Suprapubic skin (tissue), 4 donors: ENCODE measurements at places on chromosomes 2 and 18.

GRCh38 chr18:63000839-63001238 is 285.5 kb downstream of the PHLPP1 start:
- no peaks in the 10 kb centered on the region for H3K36me3 ChIP-seq
- H3K4me1 ChIP-seq: peaks cover 8% of the 10 kb centered on the region
- H3K27ac ChIP-seq: no peak overlapping the region
- no peak overlapping the region for H3K4me3 ChIP-seq
- H3K27me3 ChIP-seq: no peaks in the 10 kb centered on the region

- no peaks in the 10 kb centered on the region for H3K4me1 ChIP-seq
- H3K27me3 ChIP-seq: no peaks in the 10 kb centered on the region
- H3K36me3 ChIP-seq: no peaks in the 10 kb centered on the region
Measured at GRCh38 chr2:232292395-232293154, 86.0 kb upstream of the ALPP start.

GRCh38 chr2:30766666-30767065 is 40.6 kb downstream of the CAPN13 start:
- H3K4me1 ChIP-seq: no peaks in the 10 kb centered on the region
- DNase-seq: no peak
- H3K27ac ChIP-seq: no peak overlapping the region
- H3K36me3 ChIP-seq: no peaks in the 10 kb centered on the region
- no peak overlapping the region for H3K4me3 ChIP-seq
- H3K27me3 ChIP-seq: peaks cover 30% of the 10 kb centered on the region

- H3K27ac ChIP-seq: no peak overlapping the region
- no peak for DNase-seq
- H3K27me3 ChIP-seq: no peaks in the 10 kb centered on the region
- no peaks in the 10 kb centered on the region for H3K4me1 ChIP-seq
Measured at GRCh38 chr18:64806691-64807090, 657.8 kb upstream of the LINC00305 start.

GRCh38 chr2:171798156-171798820 is 95.8 kb downstream of the SLC25A12 start:
- no peak overlapping the region for H3K27ac ChIP-seq
- no peaks in the 10 kb centered on the region for H3K4me1 ChIP-seq
- no peak overlapping the region for H3K4me3 ChIP-seq

- H3K27me3 ChIP-seq: peaks cover 28% of the 10 kb centered on the region
- H3K4me3 ChIP-seq: no peak overlapping the region
- no peak for DNase-seq
- H3K36me3 ChIP-seq: no peaks in the 10 kb centered on the region
- H3K4me1 ChIP-seq: no peaks in the 10 kb centered on the region
- no peak overlapping the region for H3K27ac ChIP-seq
Measured at GRCh38 chr18:47209171-47209570, 33.0 kb upstream of the IER3IP1 start.

DNA sequence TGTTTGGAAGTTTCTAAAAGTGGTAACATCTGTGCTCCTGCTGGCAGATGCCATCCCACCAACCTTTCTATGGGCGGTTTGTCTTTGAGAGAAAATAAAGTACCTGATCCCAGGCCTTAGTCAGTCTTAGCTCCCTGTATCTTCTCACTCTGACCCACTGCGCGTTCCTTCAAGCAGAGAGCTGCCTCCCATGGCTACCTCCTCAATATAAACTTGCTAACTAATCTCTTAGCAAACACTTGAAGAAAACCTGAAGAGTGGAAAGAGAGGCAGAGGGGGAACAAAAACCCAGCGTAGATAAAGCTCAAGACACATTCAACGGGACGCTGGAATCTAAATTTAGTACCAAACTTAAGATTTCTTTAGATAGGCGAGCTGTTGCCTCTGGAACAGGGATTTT is 17.6 kb downstream of the ZEB2 start:
- peaks cover 27% of the 10 kb centered on the region for H3K4me1 ChIP-seq
- no peaks in the 10 kb centered on the region for H3K27me3 ChIP-seq
- no peaks in the 10 kb centered on the region for H3K36me3 ChIP-seq
- no peak for DNase-seq
- H3K4me3 ChIP-seq: no peak overlapping the region

DNA sequence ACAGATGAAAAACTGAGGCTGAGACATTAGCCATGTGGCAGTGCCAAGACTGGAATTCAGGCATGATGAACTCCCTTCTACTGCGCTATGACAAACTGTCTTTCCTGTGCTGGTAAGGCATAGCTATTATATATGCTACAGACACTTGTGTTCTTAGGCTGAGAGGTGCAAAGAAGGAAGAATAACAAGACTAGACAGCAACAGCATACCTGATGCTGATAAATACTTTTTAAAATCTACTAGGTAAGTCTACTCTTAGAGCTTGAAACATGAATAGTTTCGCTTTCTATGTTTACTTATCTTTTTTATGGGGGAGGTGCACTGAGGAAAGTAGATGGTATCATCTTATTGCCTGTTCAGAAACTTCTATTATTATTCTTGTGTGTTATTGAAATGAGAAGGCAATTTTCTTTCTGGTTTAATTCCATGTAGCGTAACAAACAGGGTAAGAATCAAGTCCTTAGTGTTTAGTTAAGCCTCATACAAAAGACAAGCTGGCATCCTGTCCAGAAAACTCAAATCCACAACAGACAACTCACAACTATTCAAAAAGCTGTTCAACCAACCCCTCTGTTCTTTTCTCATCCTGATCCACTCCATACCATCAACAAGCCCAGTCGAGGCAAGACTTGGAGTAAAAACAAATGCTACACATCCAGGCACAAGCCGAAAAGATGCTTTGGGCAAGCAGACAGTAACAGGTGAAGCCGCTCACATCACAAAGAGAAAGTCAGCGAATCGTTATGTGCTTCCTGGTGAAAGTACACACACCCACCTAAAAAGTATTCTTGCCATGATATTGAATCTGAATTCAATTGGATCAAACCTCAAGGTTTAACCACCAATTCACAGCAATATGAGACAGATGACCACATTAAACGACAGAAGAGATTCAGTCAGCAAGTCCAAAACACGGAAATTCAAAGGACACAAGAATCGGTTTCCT is 1.5 kb downstream of the TTC32 start:
- peaks cover 48% of the 10 kb centered on the region for H3K4me1 ChIP-seq
- H3K27ac ChIP-seq: peak overlapping the region; percentile 85

- no peak overlapping the region for H3K27ac ChIP-seq
- DNase-seq: peak; percentile 40
- peaks cover 6% of the 10 kb centered on the region for H3K27me3 ChIP-seq
- H3K36me3 ChIP-seq: no peaks in the 10 kb centered on the region
- no peaks in the 10 kb centered on the region for H3K4me1 ChIP-seq
- H3K4me3 ChIP-seq: no peak overlapping the region
Measured at GRCh38 chr2:233802132-233802815, 24.1 kb downstream of the MROH2A start.

DNA sequence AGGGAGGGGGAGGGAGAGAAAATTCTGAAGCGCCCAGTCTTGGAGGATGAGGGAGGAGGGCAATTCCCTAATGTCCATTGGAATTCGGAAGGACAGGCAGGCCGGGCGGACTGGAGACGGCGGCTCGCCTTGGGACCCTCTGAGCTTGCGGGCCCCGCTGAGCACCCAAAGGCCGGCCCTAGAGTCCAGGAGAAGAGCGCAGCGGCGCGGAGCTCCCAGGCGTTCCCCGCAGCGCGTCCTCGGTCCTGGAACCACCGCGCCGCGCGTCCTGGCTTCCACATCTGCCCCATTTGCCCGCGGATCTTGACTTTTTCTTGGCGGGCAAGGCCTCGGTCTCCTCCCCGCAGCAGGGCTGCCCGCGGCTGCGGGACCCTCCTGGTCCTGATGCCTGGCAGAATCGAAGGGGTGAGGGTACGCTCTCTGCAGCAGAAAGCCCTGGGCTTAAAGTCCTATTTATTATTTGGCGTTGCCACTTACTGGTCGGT is 675 bp upstream of the MLPH start:
- peak overlapping the region; percentile 61 for H3K4me3 ChIP-seq
- H3K27ac ChIP-seq: peak overlapping the region; percentile 78

GRCh38 chr2:225122583-225123486 is 80.6 kb upstream of the DOCK10 start:
- H3K4me1 ChIP-seq: no peaks in the 10 kb centered on the region
- no peaks in the 10 kb centered on the region for H3K27me3 ChIP-seq
- no peaks in the 10 kb centered on the region for H3K36me3 ChIP-seq
- no peak overlapping the region for H3K4me3 ChIP-seq
- no peak overlapping the region for H3K27ac ChIP-seq
- no peak for DNase-seq

DNA sequence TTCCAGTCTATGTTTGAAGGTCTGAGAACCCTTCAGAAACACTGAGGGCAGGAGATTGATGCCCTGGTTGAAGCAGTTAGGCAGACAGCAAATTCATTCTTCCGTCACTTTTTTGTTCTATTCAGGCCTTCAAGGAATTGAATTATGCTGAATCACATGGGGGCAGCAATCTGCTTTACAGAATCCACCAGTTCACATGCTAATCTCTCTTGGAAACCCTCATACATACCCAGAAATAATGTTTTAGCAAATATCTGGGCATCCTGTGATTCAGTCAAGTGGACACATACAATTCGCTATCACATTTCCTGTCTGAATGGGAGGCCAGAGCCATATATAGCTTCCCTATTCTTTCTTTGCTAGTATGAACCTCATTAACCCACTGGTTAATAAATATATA is 301.4 kb upstream of the CNTNAP5 start:
- H3K4me1 ChIP-seq: no peaks in the 10 kb centered on the region
- H3K27ac ChIP-seq: no peak overlapping the region
- H3K36me3 ChIP-seq: no peaks in the 10 kb centered on the region
- H3K4me3 ChIP-seq: no peak overlapping the region
- no peak for DNase-seq
- no peaks in the 10 kb centered on the region for H3K27me3 ChIP-seq
